Diencephalon (tissue), 1 donor: ENCODE measurements at places on chromosomes 16 and 17. TPM values are rescaled to one million over a fixed set of nuclear protein-coding genes. Genes with fewer than 3 reads are reported as not detected.

Gene CCDC92B
- total RNA-seq, result 2.5 TPM

Gene GJC1
- 31.4 TPM for total RNA-seq

Gene SLC38A8
- total RNA-seq, result 2.8 TPM

Gene ABCA6
- total RNA-seq, result 6.2 TPM

Gene CDH15
- 0.23 TPM for total RNA-seq

Gene C17orf113
- 4.2 TPM for total RNA-seq

Gene STX1B
- 49.4 TPM for total RNA-seq

Gene NME1
- 52.6 TPM for total RNA-seq

Gene SLFN14
- 0.23 TPM for total RNA-seq

Gene SOX15
- total RNA-seq, result 1.4 TPM

Gene KLHL10
- not detected for total RNA-seq

Gene CES1
- 1.2 TPM for total RNA-seq

Gene KRTAP1-5
- total RNA-seq, result not detected

Gene ABCC6
- 0.23 TPM for total RNA-seq

Gene MED13
- total RNA-seq, result 106 TPM

Gene CCL15
- total RNA-seq, result not detected

Gene SCGB1C2
- total RNA-seq, result not detected

Gene SNF8
- total RNA-seq, result 43.8 TPM

Gene TPSB2
- total RNA-seq, result 0.46 TPM

Gene MEIOB
- 1.8 TPM for total RNA-seq

Gene POLDIP2
- 49.4 TPM for total RNA-seq

Gene HSD17B1
- 0.92 TPM for total RNA-seq

Gene CETP
- 1.4 TPM for total RNA-seq

Gene PITPNM3
- total RNA-seq, result 25.6 TPM

Gene PSME3IP1
- 146 TPM for total RNA-seq

Gene KRTAP3-2
- total RNA-seq, result not detected

Gene GAN
- 44.1 TPM for total RNA-seq

Gene ASPHD1
- 14.8 TPM for total RNA-seq

Gene SMURF2
- total RNA-seq, result 52.1 TPM

Gene KRTAP2-1
- total RNA-seq, result not detected

Gene IL17C
- total RNA-seq, result not detected

Gene TNP2
- not detected for total RNA-seq

Gene KRT28
- total RNA-seq, result not detected

Gene TBC1D3
- total RNA-seq, result not detected

Gene TNFRSF17
- 3.9 TPM for total RNA-seq

Gene TP53TG3B
- total RNA-seq, result not detected

Gene KAT2A
- total RNA-seq, result 18.7 TPM

Gene PRR14
- total RNA-seq, result 9.0 TPM

Gene TNK1
- 1.4 TPM for total RNA-seq

Gene MYH11
- 0.23 TPM for total RNA-seq

Gene C16orf89
- 2.3 TPM for total RNA-seq
